Brain pericyte (primary cell): ENCODE measurements at places on chromosomes 12 and 14.

DNA sequence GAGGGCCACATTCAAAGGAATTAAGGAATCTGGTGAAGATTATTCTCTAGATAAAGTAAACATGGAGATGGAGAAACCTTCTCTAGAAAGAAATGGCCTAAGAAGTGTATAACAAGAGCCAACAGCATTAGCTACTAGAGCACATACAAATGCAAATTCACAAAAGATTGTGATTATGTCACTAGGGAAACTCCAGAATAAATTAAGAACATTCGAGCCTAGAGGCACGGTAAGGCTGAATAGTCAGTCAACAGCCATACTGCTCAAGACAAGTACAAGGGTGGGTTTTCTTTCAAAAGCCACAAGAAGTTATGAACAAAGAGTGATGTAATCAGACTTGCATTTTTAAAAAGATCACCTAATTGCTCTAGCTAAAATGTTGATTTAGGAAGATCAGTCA is 25.4 kb downstream of the PPP4R3A start:
- no peak for DNase-seq

DNA sequence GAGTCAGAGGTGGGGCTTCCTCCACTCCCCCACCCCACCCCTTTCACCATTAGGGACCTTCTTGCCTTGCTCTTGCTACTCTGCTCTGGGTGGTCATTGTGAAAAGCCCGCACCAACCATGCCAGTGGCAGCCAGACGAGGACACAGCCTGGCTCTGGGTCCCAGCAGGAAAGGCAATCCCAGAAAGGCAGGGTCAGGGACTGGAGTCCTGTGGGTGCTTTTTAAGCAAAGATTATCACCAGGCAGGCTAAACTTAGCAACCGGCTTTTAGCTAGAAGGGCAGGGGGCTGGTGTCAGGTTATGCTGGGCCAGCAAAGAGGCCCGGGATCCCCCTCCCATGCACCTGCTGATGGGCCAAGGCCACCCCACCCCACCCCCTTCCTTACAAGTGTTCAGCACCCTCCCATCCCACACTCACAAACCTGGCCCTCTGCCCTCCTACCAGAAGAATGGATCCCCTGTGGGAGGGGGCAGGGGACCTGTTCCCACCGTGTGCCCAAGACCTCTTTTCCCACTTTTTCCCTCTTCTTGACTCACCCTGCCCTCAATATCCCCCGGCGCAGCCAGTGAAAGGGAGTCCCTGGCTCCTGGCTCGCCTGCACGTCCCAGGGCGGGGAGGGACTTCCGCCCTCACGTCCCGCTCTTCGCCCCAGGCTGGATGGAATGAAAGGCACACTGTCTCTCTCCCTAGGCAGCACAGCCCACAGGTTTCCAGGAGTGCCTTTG is 1.2 kb upstream of the GAPDH start:
- DNase-seq: no peak

DNA sequence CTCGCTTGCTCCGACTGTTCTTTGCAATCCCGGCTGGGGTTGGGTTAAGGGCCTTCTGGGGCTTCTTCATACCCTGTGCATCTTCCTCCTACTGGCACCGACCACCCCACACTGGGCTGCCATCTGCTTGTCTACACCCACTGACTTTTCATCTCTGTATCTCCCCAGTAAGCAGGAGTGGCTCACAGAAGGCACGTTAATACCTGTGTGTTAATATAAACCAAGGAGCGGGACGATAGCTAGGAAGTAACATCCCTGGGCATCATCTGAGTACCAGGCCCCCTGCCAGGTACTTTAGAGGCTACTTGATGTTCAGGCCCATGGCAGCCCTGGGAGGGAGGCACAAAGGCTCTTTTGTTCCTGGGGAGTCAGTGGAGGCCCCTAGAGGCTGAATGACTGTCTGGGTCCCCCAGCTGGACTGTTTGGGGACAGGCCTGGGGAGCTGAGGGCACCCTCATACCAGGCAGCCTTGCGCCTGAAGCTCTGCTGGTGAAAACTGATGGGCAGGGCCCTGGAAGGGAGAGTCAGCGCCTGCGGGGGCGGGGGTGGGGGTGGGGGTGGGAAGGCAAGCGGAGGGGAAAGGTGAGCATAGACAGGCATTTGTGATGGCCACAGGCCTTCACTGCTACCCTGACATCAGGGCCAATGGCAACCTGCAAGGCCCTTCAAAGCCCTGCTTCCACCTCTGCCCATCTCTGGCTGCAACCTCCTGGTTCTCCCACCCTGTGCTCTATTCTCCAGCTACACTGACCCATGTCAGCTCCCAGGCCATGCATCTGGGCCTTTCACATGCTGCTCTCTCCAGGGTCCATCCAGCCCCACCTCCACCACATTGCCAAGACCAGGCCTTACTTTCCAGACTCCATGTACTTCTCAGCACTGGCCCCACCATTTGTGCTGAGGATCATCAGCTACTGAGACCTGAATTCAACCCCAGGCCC is 34.2 kb upstream of the DEGS2 start:
- DNase-seq: no peak

GRCh38 chr14:77582511-77582910 is 33.9 kb downstream of the SPTLC2 start:
- DNase-seq: no peak

DNA sequence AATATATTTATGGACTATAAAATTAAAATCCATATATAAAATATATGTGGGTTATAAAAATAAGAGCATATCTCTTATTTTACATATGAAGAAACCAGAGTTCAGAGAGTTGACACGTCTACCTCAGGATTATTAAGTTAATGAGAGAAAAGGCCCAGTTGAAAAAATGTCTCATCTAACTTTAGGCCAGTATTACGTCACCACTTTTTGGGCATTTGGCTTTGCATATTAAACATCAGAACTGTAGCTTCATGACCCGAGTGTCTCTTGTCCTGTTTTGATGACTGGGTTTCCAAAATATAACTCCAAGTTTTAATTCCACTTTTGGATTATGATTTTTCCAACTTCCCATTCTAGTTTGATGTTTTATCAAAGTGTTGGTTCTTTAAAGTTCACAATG is 1026.1 kb downstream of the SLC6A15 start:
- DNase-seq: no peak

GRCh38 chr14:34137001-34137745 is 186.3 kb upstream of the EGLN3 start:
- DNase-seq: no peak

DNA sequence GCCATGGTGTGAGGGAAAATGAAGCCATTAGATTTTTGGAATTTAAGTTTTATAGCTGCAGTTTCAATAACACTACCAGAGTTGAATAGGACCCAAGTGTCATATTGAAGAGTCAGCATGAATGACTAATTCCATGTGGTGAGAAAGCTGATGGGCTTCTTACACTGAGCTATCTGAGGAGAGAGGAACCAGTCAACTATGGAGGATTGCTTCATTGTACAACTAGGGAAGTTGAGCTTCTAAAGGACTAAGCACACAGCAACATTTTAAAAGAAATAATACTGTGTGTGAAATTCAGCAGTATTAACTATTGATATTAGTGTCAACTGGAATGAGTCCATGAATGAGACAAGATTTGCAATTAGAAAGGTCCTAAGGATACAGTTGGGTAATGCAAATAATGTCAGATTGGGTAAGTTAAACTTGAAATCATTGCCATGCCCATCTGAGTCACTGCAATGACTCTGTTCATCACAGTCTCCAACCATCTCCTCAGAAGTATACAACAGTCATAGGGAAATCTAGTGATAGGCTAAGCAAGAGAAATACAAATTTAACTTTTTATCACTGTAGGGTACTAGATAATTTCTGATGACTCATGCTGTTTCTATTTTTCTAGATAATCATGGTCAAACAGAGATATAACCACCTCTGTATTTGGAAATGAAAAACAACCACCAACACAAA is 394.2 kb downstream of the FSCB start:
- no peak for DNase-seq

GRCh38 chr14:20556500-20557211 is 4.2 kb downstream of the RNASE9 start:
- DNase-seq: no peak

- DNase-seq: no peak
Observed at GRCh38 chr14:22418631-22419030, 170.4 kb downstream of the DAD1 start.

GRCh38 chr14:78104655-78105054 is 65.5 kb upstream of the NRXN3 start:
- DNase-seq: no peak

DNA sequence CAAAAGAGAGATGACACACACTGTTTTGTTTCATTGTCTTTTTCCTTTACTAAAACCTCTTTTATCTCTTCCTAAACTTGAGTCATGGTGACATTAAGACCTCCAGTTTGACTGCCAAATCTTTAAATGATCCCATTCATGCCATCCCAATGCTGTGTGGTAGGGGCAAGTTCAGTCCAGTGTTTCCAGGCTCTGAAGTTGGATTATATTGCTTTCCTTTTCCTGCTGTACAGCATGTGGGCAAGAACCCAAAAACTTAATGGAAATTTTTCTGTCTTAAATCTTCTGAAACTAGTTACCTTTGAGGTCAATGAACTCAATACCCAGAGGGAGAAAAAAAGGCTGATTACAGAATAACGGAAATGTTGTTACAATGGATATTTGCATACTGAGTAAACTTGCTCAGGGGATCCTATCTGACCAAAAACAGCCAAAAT is 187.1 kb upstream of the FAR2 start:
- DNase-seq: no peak

DNA sequence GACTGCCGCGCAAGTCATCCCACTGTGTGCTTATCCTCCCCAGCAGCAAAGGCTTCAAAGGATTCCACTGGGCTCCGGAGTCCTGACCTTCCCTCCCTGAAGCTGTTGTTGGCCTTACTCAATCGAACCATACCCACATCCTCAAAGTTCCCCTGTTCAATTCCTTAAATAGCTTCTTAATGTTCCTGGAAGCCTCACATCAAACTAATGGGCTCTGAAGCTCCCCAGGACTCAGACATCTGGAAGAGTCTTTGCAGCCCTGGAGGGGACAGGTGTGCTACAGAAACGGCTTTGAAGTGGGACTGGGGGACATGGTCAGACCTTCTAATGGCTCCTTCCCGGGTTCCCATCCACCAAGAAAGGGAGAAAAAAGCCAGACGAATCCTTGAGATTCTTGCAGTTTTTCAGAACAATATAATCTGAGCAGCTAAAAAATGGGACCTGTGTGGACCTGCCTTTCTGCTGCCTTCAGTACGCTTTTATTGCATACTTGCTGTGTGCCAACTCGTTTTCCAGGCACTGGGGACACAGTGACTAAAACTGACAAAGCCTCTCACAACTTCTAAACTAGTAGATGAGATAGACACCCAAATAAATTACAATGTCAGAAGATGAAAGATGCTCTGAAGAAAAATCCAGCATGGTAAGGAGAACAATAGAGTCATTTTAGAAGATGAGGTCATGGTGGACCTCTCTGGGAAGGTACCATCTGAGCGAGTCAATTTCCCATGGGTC is 204.5 kb downstream of the MON2 start:
- no peak for DNase-seq
